ENCODE measurements at places on chromosomes 12 and 14. TPM values are rescaled to one million over a fixed set of nuclear protein-coding genes. Genes with fewer than 3 reads are reported as not detected.

Gene SLC16A7
- total RNA-seq, result 22.4 TPM

Gene ZBTB42
- 3.1 TPM for total RNA-seq

Gene IL31
- not detected for total RNA-seq

Gene OR6C68
- total RNA-seq, result not detected

Gene IGF1
- 0.27 TPM for total RNA-seq

Gene PIANP
- total RNA-seq, result 0.40 TPM

Gene KRT72
- not detected for total RNA-seq

Gene GPR68
- total RNA-seq, result 1.4 TPM

DNA sequence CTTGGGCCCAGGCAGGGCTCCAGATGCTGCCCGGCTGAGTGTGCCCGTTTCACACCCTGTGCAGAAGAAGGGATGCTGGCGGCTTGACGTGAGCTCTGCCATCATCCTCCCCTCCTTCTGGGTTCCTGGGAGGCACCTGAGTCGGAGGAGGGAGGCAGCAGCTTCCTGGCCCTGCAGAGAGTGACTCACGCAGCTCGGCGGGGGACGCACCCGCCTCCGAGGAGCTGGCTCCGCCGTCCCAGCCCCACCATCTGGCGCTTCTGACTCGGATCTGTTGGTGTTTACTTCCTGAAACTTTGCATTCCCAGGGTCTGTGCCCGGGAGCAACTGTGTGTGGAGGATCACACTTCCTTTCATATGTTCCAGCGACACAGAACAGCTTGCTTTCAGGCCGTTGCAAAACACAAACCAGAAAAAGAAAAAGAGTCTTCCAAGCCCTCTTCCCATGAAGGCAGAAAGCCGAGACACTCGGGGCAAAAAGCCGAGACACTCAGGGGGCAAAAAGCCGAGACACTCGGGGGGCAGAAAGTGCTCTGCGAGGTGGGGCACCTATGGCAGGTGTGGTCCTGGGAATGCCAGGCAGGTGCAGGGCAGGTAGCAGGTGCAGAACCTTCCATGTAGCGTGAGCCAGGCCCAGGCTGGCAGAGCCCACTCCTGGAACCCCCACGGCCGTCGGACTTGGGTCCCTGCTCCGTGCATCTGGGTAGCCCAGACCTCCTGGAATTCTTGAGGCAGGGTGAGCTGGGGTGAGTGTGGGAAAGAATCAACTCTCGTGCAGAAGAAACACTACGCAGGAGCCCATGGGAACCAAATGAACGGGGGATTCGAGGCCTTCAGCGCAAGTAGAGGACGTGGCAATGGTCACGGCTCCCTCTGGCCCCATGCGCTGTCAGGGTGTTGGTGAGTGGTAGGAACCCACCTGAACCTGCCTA, 27.6 kb upstream of the GALNT9 start:
- DNase-seq, result no peak

DNA sequence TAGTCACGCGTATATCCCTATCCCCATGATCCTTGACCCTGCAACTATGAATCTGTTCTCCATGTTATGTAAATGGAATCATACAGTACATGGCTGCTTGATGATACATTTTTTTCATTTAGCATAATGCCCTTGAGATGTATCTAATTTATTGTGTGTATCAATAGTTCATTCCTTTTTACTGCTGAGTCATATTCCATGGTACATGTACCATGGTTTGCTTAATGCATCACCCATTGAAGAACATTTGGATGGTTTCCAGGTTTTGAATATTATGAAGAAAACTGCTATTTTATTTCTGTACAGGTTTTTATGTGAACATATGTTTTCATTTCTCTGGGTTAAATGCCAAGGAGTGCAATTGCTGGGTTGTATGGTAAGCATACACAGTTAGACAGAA, 4.0 kb upstream of the RNASE10 start:
- no peak for DNase-seq

DNA sequence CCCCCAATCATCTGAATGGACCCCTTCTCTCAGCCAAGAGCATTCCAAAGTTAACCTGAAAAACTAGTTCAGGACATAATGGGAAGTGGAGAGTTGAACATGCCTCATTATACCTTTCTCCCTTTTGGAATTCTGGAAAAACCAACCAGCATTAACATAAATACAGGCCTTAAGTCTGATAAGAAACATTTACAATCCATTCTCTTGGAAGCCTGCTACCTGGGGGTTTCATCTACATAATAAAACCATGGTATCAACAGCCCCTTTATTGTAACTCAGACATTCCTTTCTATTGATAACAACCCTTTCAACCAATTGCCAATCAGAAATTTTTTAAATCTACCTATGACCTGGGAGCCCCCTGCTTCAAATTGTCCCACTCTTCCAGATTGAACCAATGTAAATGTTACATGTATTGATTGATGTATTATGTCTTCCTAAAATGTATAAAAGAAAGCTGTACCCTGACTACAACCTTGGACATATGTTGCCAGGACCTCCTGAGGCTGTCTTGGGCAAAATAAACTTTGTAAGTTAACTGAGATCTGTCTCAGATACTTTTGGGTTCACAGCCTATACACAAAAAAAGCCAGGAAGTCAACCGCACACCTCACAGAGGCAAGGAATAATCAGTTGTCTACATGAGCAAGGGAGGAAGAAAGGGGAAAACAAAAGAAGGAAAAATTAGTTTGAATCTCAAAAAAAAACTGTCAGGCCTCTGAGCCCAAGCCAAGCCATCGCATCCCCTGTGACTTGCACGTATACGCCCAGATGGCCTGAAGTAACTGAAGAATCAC, 17.6 kb upstream of the SSTR1 start:
- no peak for DNase-seq

DNA sequence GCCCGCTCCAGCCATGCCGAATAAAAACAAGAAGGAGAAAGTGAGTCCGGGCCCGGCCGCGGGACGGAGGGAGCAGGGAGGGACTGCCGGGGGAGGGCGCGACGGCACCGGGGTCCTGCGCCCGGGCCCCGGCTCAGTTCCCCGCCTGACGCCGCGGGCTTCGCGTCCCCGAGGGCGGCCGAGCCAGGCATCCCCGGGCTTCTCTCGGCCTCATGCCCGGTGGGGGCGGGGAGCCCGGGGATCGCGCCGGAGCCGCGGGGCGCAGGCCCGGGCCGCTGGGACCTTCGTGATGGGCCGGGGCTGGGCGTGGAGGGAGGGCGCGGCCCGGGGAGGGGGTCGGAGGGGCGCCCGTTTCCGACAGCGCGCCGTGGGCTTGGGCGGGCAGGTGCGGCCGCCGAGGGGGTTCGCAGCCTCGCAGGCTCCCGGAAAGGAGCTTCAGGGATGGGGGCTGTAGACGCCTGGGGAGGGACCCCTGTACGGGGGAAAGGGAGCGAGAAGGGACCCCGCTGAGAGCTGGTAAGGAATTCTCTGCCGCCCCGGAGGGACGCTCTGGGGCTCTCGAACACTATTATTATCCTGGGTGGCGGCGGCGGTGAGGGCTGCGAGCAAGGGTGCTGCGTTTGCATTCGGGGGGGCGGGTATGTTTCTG, 496 bp downstream of the PPP2R5C start:
- no peak for DNase-seq

- no peak for DNase-seq
Measured at GRCh38 chr12:4011597-4011996, 138.4 kb upstream of the PARP11 start.

DNA sequence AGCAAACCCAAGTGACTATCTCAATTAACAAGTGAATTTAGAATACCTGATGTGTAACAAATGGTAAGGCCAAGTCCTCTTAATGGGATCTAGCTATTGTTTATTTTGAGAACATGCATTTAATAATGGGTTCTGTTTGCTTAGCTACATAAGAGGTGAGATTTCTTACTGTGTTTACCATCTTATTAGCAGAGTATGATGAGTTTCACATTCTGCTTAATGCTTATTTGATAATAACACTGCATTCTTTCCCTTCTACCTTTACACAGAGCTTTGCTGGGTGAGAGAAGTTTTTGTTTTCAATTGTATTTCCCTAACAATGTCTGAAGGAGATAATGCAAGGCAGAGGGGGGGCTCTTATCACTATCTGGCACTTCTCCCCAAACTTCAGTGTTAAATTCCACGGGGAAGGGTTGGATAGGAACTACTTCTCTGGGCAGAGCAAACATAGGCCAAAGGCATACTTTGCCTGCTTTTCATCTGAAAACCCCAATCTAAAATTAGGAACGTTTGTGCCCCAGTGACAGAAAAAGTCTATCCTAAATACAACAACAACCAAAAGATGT, 129.0 kb upstream of the ATXN7L3B start:
- no peak for DNase-seq

- no peak for DNase-seq
Measured at GRCh38 chr14:92360651-92361370, 37.8 kb downstream of the SLC24A4 start.

DNA sequence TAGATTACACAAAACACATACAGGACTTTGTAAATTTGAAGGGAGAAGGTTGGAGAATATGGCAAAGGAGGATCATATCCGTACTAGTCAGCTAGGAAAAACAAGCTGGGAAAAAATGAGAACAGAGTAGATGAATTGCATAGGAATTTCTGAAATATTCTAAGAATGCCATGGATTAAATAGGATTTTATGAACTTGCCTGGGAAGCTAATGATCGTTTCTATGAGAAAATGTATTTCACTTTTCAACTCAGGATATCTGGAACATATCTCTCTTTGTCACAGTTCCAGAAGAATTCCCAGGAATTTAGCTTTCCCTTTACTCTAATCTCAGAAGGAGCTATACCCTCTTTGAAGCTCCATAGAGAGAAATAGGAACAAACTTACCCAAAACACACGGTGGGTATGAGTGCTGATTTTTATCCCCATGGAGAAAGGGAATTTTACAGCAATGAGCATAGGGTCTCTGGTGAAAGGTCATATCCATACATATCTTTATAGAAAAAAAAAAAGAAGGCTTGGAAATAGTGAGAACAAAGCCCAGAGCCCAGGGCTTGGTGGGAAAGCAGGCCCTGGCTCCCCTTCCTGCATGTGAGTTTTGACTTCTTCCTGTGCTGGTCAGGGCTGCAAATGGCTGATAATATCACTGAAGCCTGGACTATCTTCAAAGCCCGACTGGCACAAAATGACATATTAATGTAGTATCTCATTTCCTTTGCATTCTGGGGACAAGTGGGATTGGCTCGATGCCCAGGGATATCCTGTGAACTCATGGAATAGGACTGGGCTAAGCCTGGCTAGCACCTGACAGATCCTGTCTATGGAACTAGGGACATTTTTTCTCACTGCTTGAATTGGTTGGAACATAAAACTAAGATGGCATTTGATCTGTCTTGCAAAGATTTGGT, 136.3 kb downstream of the AEBP2 start:
- DNase-seq, result no peak

DNA sequence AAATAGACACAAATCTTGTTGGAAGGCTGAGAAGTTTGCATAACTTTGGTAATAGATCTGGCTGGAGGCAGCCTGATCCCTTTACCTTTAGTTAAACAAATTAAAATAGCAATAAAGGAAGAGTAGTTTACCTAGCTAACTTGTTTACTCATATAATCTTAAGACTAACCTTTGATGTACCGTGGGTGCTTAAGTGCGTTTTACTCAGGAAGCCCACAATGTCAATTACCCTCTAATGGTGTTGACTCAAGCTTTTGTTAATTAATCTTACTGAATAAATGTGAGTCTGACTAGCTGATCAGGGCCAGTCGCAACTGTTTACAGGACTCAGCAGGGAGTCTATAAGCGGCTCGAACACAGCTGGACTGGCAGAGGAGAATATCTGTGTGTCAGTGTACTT, 51.5 kb downstream of the FAR2 start:
- no peak for DNase-seq

DNA sequence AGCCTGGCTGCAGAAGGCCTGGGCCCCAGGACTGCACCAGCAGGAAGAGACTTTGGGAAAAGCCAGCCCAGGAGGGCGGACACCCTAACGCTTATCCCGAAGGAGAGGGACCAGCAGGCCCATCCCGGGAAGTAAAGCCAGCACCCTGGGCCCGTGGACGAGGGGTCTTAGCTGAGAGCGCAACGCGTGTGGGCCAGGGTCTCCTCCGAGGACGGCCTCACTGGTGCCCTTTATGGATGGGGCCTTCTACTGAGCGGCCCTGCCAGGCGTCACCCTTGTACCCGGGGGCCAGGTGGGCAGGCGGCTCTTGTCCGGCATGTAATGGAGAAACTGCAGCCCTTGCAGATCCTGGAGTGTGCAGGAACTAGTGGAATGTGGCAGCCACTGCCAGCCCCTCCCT, 14.1 kb downstream of the TEDC1 start:
- no peak for DNase-seq

DNA sequence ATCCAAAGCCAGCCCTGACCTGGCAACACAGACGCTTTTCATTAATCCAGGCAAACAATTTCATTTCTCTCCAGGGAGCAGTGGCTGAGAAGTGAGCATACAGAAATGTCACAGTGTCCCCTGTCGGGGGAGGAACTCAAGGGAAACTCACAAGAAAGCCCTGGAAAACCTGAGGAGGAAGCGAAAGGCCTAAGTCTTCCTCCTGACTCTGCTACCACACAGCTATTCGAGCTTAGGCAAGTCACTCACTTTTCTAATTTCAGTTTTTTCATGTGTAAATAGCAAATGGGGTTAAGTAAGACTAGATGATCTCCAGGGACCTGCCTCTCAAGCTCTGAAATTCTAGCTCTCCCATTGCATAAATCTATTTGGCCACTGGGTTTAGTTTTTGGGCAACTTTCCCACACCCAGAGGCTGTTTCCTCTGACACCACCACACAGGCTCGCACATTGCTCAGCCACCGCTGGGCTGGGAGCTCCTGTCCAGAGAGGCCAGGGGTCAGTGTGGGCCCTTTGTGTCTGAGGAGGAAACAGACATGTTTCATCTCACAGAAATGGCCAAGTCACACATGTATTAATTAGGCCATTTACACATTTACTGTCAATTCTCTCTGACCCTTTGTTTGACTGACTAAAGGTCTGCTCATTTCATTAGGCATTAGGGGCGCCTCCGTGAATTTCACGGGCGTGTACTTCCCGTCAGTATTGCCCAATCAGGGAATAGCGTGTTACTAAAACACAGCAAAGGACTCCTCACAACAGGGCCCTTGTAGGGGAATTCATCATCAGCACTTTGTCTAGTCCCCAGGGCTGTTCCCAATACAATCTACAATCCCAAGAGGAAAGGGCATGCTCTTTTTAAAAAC, 9.8 kb upstream of the PNMA1 start:
- no peak for DNase-seq

DNA sequence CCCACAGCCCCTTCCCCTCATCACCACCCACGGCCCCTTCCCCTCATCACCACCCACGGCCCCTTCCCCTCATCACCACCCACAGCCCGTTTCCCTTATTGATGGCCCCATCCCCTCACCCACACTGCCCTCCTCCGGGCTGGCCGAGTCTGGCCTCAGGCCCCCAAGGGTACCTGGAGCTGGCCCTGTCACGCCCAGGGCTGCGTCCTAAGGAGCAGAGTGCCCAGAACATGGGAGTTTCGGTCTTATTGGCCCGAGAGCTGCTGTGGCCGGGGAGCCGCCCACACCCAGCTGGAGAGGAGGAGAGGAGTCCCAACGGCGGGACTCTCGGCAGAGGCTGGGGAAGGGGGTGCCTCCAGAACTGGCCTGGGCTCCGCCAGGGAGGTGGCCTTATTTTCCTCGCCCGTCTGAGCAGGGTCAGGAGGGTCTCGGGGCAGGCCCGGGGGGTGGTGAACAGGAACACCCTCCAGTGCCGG, 182.3 kb downstream of the KIF26A start:
- no peak for DNase-seq

GRCh38 chr14:61591862-61592261, 103.5 kb upstream of the HIF1A start:
- no peak for DNase-seq

GRCh38 chr12:92619730-92620684, 82.8 kb upstream of the PLEKHG7 start:
- no peak for DNase-seq

GRCh38 chr12:24034160-24034559, 84.7 kb upstream of the SOX5 start:
- no peak for DNase-seq

GRCh38 chr14:104973385-104974145, 4.6 kb downstream of the AHNAK2 start:
- DNase-seq, result no peak
